ENCODE measurements at places on chromosomes 2 and 18. TPM values are rescaled to one million over a fixed set of nuclear protein-coding genes. Genes with fewer than 3 reads are reported as not detected.

DNA sequence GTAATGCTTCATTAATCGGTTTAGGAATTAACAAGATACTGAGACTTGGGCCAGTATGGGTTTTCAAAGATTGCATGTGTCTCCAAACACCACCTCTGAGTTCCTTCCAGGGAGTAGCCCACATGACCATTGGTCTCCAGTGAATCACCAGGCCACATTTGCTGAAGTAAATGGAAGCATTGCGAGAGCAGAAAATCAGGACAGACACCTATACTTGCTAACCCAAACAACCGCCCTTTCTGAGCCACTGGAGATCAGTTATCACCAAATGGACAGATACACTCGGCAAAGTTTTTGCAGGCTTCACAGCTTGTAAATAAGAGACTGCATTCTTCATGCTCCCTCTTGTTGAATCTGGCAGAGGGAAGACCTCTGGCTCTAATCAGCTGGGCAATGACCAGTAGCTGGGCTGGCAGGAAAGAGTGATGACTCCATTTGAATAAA is 40.9 kb downstream of the GATA6 start:
- DNase-seq, result no peak

Gene CHST10
- 6.8 TPM for total RNA-seq

- DNase-seq, result no peak
Measured at GRCh38 chr2:105473011-105473410, 74.2 kb upstream of the FHL2 start.

Gene SOX11
- total RNA-seq, result not detected
